ENCODE measurements at places on chromosomes 3 and 15.
A peak's percentile ranks its signal among the peaks of the same experiment; 100 is the strongest.

DNA sequence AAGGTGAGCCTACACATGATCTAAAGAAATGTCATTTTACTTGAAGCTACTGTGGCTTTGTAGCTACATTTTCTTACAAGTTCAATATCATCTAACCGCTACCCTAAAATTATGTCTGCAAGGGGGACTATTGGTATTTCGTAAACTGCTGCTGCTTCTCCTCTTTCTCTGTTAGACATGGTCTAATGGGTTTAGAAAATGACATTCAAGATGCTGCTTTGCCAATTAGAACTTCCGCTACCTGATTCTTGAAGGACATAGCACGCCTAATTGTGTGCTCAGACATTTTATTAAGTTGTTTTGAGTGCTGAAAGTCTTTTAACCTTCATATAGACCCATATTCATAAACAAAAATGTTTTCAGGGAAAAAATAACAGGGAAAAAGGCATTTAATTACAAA, 283.7 kb upstream of the ICE2 start:
- no peak for DNase-seq

GRCh38 chr3:9216736-9217135, 32.7 kb downstream of the SRGAP3 start:
- DNase-seq: no peak

DNA sequence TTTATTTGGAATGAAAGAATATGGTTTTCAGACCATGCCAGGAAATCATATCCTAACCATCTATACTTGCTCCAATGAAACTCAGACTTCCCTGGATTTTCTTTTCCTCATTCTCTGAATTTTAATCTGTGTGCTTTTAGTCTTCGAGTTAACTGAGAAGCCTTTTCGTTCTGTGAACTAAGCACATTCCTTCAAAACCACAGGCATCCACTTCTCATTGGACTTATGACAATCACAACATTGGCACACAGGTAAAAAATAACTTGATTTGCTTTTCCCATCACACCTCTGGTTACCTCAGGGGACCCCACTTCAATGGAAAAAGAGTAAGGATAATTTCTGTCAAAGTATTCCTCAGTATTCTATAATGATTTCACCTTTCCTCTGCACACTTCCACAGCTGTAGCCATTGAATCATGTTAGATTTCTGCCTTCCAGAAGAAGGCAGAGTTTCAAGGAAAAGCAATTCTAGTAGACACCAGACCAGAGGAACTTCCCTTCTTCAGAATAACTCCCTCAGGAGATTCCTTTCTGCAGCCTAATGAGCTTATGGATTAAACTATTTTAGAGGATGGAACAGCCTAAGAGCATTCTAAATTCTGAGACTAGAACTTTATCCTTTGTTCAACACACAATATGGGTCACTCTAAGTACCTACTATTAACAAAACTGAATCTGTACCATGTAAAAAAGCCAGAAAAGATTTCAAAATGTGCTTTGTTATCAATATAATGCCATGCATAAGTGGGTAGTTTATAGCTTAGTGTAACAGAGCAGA, 15.9 kb downstream of the COMMD2 start:
- no peak for DNase-seq

DNA sequence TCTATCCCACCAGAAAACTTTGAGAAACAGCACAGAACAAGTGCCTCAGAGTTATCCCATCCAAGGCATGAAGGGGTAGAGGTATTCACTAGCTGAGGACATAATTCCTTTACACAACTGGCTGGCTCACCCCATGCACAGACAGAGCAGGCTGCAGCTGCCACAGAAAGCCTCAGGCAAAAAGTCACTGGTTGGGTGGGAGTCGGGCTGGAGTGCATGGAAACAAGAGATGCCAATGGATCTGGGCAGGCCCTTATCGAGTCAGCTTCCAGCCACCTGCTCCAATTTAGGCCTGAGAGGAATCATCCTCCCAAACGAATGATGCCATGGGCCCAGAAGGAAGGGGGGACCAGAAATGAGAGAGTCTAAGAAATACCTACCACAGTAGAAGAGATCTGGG, 83.0 kb downstream of the RSL24D1 start:
- no peak for DNase-seq

GRCh38 chr3:47337656-47338055, 43.2 kb upstream of the PTPN23 start:
- no peak for DNase-seq

- DNase-seq: no peak
These were observed 89.7 kb upstream of the WNT5A start for GRCh38 chr3:55576621-55577388.

GRCh38 chr3:159253860-159254259, 452.0 kb downstream of the MFSD1 start:
- DNase-seq: no peak

- DNase-seq: no peak
These were observed 31.9 kb downstream of the SCN5A start for GRCh38 chr3:38617586-38617985.

DNA sequence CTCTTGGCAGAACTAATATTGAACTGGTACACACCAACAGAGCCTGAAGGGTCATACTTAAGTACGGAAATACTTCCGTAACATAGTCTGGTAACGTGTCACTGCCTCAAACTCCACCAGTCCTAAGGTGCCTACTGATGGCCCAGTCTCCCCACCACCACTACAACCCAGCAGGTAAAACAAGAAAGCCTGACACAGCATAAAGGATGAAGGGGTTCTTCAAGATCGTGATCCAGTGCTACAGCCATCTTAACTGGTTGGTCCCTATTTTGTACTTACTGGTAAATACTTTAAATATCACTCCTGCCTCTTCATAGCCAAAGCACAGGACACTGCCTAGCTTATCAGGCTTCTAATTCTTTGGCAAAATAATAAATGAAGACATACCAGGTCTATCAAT, 46.5 kb downstream of the PEAK1 start:
- no peak for DNase-seq

GRCh38 chr15:47762621-47763020, 45.3 kb downstream of the SEMA6D start:
- DNase-seq: no peak

- DNase-seq: no peak
These were observed 37.1 kb upstream of the RGMA start for GRCh38 chr15:93126148-93126547.

DNA sequence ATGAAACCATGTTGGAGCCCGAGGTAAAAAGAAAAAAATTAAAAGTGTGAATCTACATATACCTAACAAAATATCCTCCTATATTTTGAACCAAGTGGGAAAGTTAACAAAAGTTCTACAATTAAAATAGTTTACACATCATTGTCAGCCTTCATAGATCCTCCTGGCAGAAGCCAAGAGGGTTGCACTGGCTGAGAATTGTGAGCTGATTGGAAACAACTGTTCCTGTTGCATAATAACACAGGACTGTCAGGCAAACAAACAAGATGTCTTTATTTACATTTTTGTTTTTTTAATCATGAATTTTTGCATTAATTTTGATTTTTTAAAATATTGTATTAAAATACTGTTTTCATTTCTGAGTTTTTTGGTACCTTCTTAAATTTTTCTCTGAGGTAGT, 215.2 kb upstream of the MME start:
- no peak for DNase-seq

DNA sequence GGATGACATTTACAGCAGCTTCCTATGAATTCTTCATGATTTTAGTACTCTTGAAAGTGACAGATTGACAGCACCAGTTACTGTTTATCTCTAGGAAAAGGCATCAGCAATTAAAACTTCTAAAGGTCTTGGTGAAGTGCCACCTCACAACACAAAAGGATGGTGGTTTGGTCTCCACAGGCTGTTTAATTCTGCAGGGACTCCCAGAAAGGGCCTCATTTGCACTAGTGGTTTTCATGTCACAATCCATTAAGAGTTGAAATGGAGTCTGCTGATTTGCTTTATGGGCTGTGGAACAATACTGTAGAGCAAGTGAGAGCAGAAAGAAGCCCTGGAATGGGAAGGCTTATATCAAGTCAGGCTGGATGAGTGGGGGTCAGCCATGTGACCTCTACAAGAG, 225.3 kb upstream of the KCNMB2 start:
- DNase-seq: no peak

DNA sequence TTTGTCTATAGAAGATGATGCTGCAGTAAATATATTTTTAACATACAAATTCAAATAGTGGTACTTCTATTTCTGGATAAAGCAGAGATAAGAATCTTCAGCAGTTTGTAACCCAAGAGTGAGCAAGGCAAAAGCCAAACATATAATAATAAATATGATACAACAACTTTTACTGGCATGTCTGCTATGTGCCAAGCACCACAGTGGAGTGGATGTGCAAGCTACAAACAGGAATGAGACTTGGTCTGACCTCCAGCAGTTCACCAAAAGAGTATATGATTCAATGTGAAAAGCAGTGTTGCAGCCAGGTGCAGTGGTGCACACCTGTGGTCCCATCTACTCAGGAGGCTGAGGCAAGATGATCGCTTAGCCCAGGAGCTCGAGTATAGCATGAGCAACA, 395.6 kb downstream of the EPHB1 start:
- no peak for DNase-seq

DNA sequence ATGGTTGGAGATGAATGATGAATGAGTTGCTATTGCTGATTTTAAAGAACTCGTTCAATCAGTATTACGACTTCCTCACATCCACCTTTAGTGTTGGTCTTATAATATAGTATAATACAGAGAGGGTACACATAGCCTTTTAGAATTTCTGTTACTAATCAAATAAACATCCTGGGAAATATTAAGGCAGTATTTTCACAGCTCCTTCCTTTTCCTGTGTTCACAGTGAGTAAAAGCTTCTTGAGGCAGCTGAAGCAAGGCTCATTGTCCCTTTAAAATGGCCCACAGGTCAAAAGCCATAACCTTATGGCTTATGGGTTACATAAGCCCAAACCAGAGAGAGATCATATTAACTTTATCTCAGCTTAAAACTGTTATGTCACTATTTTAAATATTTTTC, 1.3 kb upstream of the BTLA start:
- no peak for DNase-seq

GRCh38 chr3:110929816-110930215, 141.8 kb upstream of the NECTIN3 start:
- DNase-seq: no peak

GRCh38 chr3:178476886-178477285, 59.4 kb upstream of the KCNMB2 start:
- no peak for DNase-seq

- peak; percentile 76 for DNase-seq
These were observed 84.6 kb downstream of the MAGI1 start for GRCh38 chr3:65953881-65954733.

DNA sequence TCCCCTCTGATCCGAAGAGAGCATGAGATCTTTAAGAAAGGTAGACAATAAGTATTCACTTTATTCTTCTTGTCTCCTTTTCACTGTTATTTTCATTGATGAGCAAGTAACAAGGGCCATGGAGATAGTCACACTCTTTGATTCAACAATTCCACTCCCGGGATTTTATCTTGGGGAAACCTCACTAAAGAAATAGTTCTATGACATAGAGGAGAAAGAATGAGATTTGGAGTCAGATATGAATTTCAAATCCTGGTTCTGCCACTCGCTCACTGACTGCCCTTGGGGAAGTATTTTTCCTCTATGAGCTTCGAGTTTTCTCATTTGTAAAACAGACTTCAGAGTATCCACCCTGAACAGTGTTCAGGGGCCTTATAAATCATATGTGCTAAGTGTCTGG, 514.6 kb downstream of the NLGN1 start:
- no peak for DNase-seq

DNA sequence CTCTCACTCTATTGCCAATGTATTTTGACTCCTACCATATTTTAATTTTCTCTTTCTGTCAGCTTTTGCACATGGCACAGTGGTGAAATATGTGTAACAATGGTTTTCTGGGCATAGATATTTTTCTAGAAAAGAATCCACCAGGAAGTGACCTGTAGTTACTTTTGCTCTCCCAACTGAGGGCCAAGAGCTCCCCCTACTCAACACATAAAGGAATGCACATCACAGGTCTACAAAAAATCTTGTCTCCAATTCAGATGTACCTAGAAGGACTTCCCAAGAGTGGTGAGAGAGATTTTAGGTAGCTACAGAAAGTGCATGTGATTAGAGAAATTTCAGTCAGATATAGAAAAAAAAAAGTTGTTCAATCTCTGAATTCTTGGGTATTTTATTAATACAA, 15.6 kb downstream of the CPA3 start:
- no peak for DNase-seq

DNA sequence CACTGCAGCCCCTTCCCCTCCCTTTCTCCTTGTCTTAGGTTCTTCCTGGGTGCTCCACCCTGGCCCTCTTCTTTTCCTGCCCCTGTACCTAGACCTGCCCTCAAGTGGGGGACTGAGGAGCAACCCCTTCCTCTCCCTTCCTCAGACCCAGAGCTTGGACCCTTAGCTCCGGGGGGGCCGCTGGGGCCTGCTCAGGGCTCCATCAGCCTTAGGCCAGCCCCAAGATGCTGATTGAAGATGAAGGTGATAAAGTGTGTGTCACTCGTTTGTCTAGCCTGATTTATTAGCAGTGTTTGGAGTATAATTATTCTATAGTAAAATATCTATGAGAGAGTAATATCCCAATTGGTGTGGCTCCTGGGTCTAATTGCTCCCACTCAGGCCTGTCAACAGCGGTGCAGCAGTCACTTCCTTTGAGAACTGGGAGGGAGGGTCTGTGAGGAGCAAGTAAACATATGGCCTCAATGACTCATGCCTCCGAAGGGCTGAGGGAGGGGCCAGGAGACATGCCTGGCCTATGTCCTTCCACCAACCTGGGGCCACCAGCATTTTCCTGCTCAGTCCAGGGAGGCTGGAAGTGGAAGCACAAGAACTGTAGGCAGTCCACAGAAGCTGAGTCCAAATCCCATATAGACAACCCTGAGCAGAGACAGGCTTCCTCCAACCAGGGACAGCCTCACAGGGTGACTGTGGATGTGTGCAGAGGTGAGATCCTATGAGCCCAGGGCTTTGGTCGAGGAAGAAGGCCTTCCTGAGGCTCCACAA, 123.2 kb downstream of the DNAJB8 start:
- no peak for DNase-seq

DNA sequence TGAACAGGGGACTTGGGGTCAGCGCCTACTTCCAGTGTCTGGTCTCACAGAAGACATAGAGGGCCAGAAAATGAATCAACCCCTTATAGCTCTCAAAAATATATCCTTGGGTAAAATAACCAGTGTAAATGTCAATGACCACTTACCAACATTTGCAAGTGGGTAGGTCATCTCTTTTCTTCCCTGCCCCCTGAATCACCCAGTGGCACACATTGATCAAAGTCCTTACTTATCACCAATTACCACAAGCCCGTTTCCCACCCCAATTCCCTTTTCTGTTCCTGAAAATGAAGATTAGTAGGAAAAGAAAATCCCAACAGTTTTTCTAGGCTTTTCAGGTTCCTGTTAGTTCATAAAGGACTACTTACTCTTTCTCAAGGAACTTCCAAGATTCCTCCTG, 70.5 kb upstream of the HEG1 start:
- no peak for DNase-seq

- DNase-seq: no peak
These were observed 103.7 kb downstream of the CADPS start for GRCh38 chr3:62771331-62772072.

DNA sequence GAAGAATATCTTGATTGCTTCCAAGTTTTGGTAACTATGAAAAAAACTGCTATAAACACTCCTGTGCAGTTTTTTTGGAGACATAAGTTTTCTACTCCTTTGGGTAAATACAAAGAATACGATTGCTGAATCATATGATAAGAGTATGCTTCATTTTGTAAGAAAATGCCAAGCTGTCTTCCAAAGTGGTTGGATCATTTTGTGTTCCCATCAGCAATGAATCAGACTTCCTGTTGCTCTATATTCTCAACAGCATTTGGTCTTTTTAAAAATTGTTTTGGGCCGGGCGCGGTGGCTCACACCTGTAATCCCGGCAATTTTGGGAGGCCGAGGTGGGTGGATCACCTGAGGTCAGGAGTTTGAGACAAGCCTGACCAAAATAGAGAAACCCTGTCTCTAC, 14.5 kb downstream of the BTD start:
- DNase-seq: no peak

GRCh38 chr15:91472316-91472756, 372.3 kb downstream of the SV2B start:
- no peak for DNase-seq
